ENCODE measurements at places on chromosomes 16 and 17.
A peak's percentile ranks its signal among the peaks of the same experiment; 100 is the strongest.

DNA sequence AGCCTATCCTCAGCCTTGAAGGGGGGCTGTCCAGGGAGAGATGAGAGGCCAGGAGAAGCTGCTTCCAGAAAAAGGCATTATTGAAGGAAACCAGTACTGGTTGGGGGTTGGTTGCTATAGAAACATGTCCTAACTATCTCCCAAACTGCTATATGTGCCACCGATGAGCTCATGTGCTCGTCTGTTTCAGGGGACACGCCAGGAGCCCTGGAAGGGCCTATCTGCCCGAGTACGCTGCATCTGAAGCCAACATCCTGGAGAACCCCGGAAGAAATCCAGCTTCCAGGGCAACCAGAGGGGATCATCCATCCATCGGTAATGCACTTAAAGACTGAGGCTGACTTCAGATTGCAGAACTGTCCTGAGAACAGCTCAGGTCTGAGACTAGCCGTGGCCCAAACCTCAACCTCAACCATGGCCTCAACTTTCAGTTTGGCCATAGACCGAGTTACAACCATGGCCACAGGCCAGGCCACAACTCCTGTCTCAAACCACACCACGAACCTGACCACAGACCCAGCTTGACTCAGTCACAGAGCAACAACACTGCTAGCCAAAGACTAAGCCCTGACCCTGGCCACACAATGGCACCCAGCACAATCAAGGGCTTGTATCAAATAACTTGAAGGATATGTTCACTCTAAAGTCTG is 10.2 kb downstream of the PITPNM3 start:
- no peak for DNase-seq

- no peak for DNase-seq
Observed at GRCh38 chr16:49755313-49755620, 100.6 kb downstream of the ZNF423 start.

DNA sequence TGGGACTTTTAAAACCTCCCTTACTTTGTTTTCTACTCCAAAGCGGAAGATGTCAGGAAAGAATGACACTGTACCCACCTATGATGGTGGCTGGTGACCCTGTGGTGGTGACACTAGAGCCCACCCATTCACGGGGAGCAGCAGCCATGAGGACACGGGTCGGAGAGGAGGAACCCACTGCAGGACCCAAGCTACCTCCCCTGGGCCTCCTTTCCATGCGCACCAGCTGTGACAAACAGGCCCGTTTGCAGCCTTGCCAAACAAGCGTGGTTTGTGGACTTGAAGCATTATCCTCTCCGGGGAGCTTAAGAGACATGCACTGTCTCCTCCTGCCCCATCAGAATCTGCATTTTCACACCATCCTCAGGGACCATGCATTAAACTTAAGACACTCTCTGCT is 85.6 kb downstream of the ZFHX3 start:
- no peak for DNase-seq

DNA sequence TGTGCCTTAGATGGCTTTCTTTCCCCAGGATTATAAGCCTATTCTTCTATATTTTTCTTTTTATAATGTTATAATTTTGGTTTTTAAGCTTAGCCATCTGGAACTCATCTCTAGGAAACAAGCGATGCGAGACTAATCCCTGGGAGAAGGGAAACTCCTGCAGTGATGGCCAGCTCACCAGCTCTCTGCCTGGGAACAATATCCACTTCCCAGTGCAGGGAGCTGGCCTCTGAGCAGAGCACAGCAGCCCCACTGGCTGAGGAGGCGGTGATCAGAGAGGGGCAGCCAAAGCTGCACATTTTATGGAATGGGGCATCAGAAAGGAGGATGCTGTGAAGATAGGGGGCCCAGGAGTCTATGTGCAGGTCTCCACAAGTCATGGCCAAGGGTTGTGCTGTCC is 183.3 kb downstream of the LGALS9B start:
- DNase-seq = no peak

GRCh38 chr17:68085771-68086381 is 50.3 kb downstream of the KPNA2 start:
- DNase-seq = no peak

GRCh38 chr17:42598905-42599304 is 10.3 kb downstream of the RETREG3 start:
- no peak for DNase-seq

DNA sequence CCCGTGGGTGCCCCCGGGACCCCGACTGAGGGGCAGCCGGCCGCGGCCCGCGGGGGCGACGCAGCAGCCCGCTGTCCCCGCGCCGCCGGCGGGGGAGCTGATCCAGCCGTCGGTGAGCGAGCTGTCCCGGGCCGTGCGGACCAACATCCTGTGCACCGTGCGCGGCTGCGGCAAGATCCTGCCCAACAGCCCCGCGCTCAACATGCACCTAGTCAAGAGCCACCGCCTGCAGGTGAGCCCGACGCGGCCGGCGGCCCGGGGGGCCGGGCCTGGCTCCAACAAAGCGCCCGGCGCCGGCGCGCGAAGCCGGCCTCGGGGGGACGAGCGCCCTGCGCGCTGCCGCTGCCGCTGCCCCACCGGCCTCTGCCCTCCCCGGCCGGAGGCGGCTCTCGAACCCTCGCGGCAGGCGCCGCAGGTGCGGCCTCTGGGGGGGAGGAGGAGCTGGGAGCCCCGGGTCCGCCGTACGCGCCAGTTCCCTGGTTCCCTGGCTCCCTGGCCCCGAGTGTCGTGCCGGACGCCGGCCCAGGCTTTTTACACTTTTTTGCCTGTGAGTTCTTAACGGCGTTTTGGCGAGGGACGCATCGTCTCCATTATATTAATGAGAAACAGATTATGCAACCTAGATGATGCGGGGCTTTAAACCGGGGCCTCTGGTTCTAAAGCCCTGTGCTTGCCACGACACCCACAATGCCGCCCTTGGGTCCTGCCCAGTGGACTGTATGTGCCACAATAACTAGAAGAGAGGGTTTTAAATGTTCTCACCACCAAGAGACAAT is 521 bp downstream of the ATMIN start:
- DNase-seq = no peak

DNA sequence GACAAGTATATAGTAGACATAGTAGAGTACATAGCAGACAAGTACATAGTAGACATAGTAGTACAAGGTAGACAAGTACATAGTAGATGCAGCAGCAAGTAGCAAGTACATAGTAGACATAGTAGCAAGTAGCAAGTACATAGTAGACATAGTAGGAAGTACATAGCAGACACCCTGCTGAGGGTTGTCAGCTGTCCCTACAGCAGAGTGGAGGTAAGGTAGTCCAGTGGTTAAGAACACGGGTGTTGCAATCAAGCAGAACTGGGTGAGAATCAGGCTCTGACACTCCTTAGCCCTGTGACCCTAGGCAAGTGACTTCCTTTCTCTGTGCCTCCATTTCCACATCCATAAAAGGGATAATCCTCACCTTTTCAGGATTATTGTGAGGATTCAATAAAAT is 94.7 kb downstream of the NOG start:
- no peak for DNase-seq

DNA sequence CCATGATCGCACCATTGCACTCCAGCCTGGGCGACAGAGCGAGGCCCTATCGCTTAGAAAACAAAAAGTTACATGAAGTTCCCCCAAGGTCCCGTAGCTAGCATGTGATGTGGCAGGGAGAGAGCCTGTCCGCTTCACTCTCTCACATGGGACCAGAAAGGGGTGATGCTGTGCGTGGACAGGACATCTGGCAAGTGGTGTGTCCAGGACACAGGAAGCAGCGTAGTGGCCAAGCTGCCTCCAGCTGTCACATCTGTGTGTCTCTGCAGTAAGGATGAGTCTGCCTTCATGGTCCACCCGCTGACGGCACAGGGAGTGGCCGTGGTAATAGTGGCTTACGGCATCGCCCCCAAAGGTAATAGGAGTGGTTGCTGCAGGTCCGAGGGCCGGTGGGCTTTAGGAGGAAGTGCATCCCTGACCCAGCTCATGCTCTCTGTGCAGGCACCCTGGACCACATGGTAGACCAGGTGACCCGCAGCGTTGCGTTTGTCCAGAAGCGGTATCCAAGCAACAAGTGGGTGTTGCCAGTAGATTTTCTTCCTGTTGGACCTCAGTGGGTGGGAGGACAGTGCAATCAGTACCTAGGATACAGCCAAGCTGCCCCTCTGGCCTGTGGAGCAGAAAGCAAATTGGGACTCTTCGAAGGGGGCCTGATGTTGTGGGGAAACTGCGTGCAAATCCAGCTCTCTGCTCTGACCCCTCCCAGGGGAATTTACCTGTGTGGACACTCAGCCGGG is 9.5 kb upstream of the BIRC5 start:
- no peak for DNase-seq

DNA sequence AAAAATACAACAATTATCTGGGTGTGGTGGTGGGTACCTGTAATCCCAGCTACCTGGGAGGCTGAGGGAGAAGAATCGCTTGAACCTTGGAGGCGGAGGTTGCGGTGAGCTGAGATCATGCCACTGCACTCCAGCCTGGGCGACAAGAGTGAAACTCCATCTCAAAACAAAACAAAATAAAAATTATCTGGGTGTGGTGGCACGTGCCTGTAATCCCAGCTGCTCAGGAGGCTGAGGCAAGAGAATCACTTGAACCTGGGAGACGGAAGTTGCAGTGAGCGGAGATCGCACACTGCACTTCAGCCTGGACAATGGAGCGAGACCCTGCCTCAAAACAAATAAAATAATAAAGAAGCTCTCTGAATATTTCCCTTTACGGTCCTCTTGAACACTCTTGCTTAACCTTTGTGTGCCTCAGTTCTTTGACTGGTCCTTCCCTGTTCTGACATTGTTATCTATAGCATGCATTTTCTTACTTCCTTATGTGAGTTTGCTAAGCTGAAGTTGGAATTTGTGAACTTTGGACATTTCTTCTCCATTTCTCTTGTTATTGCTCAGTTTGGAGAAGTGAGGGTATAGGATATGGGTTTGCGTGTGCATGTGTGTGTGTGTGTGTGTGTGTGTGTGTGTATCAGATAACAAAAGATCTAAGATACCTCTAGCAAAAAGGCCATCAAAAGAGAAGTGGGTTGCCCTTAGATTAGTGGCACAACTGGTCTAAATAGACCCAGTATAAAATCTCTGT is 29.7 kb upstream of the WSB1 start:
- DNase-seq = no peak

GRCh38 chr16:1932050-1933028 is 10.7 kb downstream of the MSRB1 start:
- no peak for DNase-seq

GRCh38 chr16:29699324-29700219 is 20.6 kb downstream of the QPRT start:
- no peak for DNase-seq

- DNase-seq = no peak
Observed at GRCh38 chr17:50266384-50267073, 7.7 kb upstream of the TMEM92 start.

GRCh38 chr17:42135664-42136653 is 13.4 kb downstream of the HSPB9 start:
- peak; percentile 22 for DNase-seq

DNA sequence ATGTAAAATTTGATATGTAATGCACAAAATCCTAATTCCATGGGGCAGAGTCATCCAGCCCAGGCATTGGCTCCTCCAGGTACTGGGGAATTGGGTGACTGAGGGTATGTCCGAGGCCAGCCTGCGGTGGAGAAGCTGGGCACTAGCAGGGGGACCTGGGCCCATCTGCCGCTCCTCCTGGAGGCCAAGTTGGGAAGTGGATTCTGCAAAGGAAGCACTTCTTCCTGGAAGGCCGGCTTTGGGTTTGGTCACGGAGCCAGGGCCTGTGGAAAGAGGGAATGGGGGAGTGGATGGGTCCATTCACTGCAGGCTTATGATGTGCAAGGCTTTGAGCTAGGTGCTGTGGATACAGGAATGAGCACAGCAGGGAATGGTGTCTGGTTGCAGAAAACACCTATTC is 85.8 kb downstream of the GNAO1 start:
- no peak for DNase-seq

GRCh38 chr17:4604111-4604644 is 19.8 kb downstream of the SMTNL2 start:
- DNase-seq = no peak

DNA sequence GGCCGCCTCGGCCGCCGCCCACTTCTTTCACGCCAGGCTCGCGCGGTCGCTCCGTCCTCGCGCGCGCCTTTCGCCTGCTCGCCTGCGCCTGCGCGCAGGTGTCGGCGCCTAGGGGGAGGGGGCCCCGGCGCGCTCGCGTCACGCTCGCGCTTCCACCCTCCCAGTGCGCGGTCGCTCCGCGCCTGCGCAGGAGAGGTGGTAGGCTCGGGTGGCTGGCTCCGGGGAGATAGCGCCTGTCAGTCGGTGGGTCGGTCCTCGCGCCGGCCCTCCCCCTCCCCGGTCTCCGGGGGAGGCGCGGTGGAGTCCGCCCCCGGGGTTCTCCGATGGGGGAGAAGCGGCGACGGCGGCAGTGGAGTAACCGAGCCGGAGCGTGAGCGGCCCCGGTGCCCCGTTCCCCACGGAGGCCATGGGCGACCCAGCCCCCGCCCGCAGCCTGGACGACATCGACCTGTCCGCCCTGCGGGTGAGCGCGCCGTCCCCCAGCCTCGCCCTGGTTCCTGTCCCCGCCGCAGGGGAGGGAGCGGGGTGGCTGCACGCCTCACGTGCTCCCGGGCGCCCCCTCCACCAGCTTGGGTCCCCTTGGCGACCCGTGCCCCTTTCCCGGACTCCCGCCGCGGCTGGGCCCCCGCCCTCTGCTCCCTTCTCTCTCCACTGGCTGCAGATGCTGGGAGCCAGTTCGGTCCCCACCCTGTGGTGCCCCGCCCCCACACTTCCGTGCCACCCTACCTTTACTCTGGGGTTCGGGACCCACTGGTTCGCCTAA is at the start of gene MINK1:
Gene MINK1 (plus strand): TSS at position 163 of the 763 bp plus-strand sequence. CDS start 244 bp downstream, at position 407.
- DNase-seq = peak; percentile 78

DNA sequence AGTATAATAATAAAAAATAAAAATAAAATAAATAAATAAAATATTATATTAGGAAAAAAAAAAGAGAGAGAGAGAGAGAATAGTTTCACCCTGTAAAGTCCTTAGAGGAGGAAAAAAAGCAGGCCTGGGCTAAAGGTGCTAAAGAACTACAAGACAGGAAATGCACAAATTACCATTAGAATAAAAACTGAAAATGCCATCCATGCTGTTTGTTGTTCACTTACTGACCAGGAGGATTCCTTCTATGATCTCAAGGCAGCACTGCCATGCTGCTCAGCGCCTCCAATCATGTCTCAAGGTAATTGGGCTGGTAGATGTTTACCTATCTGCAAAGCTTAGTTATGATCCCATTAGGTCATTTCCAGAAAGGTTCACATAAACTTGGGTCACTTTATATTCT is 201.2 kb downstream of the GRIN2A start:
- no peak for DNase-seq

DNA sequence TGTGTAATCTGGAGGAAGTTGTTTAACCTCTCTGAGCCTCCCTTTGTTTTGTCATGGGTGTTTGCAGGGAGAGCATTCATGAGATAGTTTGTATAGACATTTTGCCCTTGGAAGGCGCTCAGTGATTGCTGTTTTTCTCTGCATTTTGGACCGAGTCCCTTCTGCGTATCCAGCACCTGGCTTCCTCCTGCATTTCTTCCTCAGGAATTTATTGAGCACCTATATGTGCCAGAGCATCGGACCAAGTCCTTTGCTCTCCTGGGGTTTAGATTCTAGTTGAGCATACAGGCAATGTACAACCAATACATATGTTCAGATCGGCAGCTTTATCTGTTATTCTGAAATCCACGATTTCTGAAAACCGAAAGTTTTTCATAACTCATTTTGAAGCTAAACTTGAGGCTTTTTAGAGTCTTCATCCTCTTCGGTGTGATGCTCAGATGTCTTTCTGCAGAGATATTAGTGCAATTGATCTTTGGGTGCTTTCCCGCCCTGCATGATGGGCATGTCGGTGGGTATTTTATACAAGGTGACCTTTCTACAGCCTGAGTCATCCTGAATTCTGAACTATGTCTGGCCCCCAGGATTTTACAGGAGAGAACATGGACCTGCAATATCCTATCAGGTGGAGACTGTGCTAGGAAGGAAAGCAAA is 4.1 kb downstream of the IL4R start:
- no peak for DNase-seq
